ENCODE measurements at places on chromosomes 4 and X.
A peak's percentile ranks its signal among the peaks of the same experiment; 100 is the strongest.

DNA sequence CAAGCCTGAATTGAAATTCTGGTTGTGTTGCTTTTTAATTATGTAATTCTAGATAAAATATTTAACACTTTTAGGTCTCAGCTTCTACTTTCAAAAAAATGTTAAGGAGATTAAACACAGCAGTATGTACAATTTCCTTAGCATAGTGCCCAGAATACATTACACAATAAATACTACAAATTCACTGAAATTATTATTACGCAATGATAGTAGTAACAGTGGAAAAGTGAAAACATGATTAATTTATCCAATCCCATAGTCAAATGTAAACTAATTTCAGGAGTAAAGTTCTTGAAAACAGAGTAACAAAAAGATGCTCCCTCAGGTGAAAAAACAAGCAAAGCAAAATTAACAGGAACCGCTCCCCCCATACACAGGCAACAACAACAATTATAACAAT lies 1915.4 kb downstream of the STIM2 start:
- DNase-seq: no peak

GRCh38 chrX:150372280-150372679 lies 9.2 kb downstream of the MAMLD1 start:
- DNase-seq: no peak

- DNase-seq: no peak
Measured at GRCh38 chrX:150683112-150683511, 10.1 kb upstream of the MTMR1 start.

DNA sequence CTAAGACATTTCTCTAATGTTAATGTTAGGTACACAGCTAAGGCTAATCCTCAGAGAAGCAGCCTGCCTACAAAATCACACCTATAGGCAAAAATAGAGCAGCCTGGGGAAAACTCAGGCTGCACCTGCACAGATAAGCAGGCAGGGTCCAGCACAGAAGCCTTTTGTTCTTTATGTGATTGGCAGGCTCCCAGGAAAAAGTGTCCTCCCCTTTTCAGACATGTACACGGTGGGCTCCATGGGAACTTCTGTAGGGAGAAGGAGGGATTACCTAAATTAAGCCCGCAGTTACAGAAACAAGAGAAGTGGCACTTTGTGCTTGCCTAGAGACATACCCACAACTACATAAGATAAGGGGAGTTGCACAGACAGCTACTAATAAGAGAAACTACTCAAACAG lies 4.0 kb upstream of the HSPA4L start:
- peak; percentile 33 for DNase-seq

DNA sequence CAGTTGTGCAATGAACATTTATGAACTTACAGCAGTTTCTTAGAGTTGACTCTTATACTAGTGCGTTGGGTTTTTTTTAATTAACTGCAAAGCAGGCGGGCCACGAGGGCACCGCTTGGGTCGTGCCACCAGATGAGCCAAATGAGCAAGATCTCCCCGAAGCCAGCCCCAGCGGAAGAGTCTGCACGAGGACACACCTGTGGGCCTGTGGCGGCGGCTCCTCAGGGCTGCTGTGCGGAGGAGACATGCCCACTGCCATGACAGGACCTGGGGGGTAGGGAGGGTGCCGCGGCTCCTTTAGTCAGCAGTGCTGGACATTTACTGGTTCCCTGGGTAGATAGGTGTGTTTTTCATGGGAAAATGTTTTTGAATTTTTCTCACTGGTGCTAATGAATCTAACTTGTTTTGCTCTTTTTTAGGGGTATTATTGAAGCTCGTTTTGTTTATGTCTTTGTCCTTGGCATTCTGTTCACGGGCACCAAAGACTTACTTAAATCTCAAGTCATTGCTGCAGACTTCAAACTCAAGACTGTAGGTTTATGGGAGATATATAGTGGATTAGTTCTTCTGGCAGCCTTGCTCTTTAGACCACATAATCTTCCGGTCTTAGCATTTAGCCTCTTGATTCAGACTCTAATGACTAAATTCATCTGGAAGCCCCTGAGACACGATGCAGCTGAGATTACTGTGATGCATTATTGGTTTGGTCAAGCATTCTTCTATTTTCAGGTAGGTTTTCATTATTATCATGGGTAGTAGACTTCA lies 31.2 kb downstream of the PIGG start:
- DNase-seq: no peak

DNA sequence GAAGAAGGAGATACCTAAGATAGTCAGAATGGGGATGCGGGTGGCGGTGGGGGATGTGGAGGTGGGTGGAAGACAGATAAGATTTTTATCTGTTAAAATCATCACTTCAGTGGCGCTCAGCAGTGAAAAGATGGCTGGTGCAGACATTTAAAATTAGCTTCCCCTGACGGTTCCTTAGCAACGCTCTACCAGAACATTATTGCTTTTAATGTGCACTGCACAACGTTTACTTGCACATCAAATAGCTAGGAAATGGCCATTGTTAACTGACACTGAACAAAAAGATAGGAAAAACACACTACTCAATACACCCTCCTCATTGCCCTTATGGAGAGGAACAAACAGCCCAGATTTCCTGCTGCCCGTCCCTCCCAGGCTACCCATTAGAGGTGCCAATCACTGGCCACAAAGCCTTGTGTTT lies 61.0 kb upstream of the FTHL17 start:
- DNase-seq: no peak

DNA sequence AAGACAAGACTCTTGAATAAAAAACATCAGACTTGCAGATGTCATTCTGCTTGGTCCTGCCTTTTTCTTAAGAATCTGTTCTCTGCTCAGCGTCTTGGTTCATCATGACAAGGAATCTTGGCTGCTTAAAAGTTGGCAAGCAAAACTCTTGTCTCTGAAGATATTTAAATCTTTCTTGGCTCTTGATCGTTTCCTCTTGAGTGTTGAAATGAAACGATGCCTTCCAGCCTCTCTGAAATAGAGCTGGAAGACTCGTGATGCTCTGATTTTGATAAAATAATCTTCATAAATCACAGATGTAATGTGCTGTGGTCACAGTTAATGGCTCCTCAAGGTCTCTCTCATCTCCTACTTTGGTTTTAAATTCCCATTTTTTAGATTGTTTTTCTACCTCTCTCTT lies 39.9 kb upstream of the TMEM192 start:
- DNase-seq: no peak

- no peak for DNase-seq
Measured at GRCh38 chr4:139639654-139640053, 26.0 kb upstream of the MGST2 start.

GRCh38 chrX:138191998-138192397 lies 519.5 kb downstream of the FGF13 start:
- DNase-seq: peak; percentile 74

- no peak for DNase-seq
Measured at GRCh38 chrX:140756941-140757340, 47.4 kb downstream of the LINC00632 start.

DNA sequence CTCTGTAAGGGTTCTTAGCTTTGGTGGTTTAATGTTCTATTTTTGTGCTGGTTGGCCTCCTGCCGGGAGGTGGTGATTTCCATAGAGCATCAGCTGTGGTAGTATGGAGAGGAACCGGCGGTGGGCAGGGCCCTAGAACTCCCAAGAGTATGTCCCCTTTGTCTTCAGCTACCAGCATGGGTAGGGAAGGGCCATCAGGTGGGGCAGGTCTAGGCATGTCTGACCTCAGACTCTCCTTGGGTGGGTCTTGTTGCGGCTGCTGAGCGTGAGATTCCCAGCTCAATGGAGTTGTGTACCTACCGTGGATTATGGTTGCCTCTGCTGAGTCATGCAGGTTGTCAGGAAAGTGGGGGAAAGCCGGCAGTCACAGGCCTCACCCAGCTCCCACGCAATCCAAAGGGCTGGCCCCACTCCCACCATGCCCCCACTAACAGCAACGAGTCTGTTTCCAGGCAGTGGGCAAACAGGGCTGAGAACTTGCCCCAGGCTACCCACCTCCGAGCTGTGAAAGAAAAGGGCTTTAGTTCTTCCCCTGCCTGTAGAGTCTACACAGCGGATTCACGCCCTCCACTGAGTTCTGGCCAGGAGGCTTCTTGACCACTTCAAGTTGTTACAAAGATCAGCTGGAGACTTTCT lies 235.9 kb downstream of the RPA4 start:
- no peak for DNase-seq

- peak; percentile 76 for DNase-seq
Measured at GRCh38 chr4:145609481-145610427, 9.4 kb upstream of the MMAA start.

GRCh38 chr4:119647558-119647957 lies 19.0 kb upstream of the PDE5A start:
- DNase-seq: no peak

- DNase-seq: no peak
Measured at GRCh38 chr4:108774809-108775530, 12.1 kb upstream of the ETNPPL start.

DNA sequence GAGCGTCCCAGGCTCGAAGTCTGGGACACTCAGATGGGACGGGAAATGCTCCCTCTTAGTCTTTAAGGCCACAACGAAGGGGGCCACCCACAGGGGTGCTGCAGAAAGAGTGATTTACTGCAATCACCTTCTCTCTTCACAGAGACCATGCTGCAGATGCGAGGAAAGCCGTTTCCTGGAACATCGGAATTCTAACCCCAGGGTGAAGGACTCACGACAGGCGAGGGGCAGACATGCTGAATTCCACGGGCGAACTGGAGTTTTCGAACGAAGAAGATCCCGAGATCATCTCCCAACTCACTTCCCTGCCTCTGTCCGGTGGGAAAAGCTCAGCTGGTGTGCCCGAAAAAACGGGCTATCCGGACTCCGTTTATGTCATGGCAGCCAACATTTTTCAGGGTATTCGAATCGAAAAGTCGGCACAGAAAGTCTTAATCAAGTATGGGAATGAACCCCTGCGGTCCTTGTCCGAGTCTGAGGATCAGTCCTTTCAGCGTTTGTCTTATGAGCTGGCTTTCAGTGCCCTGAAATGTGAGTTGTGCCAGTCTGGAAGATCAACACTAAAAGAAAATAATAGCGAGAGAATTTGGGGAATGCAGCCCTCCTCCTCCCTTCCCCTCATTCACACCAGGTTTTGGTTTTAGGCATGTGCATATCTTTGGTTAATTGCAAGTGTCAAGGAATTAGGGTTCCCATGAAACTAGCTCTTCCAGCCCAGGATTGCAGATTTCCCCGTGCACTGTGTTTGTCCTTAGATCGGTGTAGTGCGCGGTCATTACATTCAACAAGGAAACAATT lies 905 bp downstream of the NSUN7 start:
- DNase-seq: peak; percentile 28

- no peak for DNase-seq
Measured at GRCh38 chr4:137572647-137573046, 40.4 kb upstream of the PCDH18 start.

GRCh38 chrX:71859637-71860036 lies 51.0 kb upstream of the NHSL2 start:
- peak; percentile 71 for DNase-seq

GRCh38 chr4:134313591-134313990 lies 112.0 kb upstream of the PABPC4L start:
- DNase-seq: no peak

DNA sequence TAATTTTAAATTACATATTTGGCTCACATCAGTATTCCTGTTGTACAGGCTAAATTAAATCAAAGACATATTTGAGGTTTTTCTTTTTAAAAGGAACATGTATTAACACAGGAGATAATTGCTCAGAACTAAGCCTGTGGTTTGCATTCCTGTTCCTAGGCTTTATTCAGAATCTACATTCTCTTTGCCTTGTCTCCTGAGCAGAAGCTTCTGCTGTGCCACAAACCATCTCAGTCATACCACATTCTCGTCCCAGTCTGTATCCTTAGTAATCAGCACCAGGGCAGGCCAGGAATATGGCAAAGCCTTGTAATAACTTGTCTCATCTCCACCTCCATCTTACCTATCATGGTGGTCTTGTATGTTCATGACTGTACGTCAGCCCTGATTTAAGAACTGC lies 162.8 kb downstream of the ARHGAP24 start:
- no peak for DNase-seq

DNA sequence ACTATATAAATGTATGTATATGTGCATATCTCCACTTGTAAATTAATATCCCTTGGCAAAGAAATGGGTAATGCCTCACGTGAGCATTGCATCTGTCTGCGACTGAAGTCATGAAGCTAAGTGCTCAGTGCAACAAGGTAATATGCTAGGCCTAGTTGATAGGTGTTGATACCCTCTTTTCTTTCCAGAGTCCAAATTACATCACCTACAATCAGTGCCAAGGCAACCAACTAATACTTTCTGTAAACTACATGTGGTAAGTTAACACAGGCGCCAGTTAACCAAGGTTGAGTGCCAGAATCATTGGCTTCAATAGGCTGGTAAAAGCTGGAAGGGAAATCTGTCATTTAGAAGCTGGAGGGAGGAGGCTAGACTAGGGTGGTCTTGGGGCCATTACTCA lies 41.1 kb downstream of the GPM6B start:
- no peak for DNase-seq

DNA sequence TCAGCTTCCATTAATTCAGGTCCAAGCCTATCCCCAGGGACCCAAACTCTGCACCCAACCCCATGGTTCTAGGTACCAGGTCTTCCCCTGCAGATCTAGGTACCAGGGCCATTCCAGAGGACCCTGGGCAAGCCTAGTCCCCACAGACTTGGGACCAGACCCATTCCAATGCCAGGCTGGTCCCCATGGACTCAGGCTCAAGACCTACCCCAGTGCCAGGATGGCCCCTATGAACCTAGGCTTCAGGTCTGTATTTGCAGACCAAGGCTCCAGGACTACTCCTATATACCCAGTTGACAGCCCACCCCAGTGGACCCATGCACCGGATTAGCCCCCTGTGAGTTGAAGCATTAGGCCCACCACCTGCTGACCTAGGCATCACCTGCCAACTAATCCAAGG lies 8.9 kb downstream of the MTHFD2L start:
- DNase-seq: peak; percentile 34

DNA sequence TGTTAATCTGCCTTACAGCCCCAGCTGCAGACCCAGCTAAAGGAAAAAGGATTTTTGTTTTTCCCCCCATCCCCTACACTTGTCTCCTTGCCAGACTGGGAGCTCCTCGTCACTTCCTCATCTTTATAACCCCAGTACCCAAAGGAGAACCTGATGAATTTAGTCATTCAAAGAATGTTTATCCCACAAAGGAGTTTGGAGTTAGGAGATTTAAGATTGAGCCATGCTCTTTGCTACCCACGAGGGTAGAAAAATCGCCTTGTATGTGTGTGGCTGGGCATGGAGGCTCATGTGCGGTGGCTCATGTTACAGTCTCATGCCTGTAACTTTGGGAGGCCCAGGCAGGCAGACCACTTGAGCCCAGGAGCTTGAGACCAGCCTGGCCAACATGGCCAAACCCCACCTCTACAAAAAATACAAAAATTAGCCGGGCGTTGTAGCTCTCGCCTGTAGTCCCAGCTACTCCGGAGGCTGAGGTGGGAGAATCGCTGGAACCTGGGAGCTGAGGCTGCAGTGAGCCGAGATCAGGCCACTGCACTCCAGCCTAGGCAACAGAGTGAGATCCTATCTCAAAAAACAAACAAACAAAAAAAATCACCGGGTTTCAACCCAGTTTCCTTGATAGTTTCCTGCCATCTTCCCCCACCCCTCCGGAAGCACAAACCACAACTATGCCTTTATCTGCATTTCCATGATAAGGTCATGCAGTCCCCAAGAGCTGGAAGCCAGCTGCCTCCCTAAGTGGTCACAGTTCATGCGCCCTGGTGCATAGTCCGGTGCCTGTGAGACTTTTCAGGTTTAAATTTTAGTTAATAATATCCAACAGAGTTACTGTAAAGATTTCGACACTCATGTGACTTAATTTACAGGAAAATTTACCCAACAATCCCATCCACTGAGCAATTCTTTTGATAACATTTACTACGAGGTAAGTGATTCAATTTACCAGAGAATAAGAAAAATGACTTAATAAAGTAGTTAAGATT lies 1.5 kb downstream of the CFAP97 start:
- no peak for DNase-seq

Measured in NCI-H82 (cell line).